ENCODE measurements at places on chromosomes 11 and 22. TPM values are rescaled to one million over a fixed set of nuclear protein-coding genes. Genes with fewer than 3 reads are reported as not detected.

GRCh38 chr11:19648321-19648720, 64.3 kb upstream of the NAV2 start:
- no peak for DNase-seq

DNA sequence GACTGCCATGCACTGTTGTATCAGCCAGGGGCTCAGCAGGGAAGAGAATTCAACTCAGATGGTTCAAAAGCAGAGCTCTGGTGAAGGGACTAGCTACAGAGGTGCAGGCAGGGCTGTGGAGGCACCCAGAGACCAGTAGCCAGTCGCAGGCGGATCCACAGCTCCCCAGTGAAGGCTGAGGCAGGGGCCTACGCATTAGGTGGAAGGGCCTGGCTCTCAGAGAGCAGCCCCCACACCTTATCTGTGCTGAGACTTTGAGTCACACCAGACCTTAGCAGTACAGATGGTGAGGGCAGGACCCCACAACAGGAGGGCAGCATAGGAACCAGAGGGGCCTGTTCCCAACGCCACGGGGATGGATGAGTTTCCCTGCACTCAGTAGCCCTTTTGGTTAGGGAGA, 189.6 kb downstream of the DSCAML1 start:
- DNase-seq, result no peak

DNA sequence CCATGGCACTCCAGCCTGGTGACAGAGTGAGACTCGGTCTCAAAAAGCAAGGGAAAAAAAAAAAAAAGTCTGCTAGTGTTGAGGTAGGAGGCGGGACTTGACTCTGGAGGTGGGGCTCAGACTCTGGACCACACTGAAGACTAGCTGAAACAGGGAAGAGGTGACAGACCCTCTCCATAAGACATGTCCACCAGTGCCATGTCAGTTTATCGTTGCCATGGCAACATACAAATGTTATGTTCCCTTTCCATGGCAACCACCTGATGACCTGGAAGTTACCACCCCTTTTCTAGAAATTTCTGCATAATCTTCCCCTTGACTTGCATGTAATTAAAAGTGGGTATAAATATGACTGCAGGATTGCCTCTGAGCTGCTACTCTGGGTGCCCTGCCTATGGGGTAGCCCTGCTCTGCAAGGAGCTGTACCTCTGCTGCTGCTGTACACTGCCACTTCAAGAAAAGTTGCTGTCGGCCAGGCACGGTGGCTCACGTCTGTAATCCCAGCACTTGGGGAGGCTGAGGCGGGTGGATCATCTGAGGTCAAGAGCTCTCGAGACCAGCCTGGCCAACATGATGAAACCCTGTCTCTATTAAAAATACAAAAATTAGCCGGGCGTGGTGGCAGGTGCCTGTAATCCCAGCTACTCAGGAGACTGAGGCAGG, 55.1 kb downstream of the KIAA1671 start:
- no peak for DNase-seq

Gene KMT2A
- polyA plus RNA-seq, result 3.1 TPM

Gene EXPH5
- 0.01 TPM for polyA plus RNA-seq
